ENCODE measurements at places on chromosomes 7 and 10.

- DNase-seq, result no peak
These were observed 20.0 kb downstream of the SEPTIN7 start for GRCh38 chr7:35820858-35821257.

GRCh38 chr10:119491966-119492757 is 50.4 kb downstream of the RGS10 start:
- no peak for DNase-seq

DNA sequence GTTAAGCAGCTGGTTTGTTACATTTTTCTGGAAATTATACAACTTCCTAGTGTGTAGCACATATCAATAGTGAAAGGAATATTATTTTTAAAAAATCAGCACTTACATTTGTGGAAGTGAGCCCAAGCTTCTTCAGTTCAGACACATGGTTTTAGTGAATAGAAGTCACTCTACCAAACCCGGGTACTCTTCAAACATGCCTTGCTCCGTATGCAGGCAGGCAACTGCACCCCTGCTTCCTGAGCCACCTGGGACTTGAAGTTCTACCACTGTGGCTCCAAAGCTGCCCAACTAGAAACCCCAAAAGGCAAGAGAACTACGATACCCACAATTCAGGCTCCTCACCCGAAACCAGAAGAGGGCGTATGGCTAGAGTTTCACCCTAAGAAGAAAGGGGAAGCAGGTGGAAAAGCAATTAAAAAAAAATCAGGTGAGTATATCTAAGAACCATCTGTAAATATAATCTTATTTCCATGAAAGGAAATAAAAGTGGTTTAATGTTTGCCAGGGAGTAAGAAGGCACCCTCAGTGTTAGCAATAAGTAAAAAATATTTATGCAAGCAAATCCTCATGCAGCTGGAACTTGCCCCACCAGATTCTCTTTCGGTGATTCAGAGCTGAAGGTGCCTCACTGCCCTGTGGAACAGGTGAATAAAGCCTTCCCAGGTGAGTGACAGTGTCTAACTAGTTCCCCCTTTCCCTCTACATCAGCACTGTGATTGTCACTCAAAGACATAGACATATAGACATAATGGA is at the start of gene MACC1:
MACC1 (minus strand) TSS at position 192 of the 756 bp plus-strand sequence. CDS start 55,522 bp downstream, outside the sequence.
- DNase-seq, result no peak

GRCh38 chr7:137626469-137627067 is 220.2 kb downstream of the DGKI start:
- no peak for DNase-seq

- DNase-seq, result no peak
These were observed 52.3 kb downstream of the FOXP2 start for GRCh38 chr7:114466917-114467316.

DNA sequence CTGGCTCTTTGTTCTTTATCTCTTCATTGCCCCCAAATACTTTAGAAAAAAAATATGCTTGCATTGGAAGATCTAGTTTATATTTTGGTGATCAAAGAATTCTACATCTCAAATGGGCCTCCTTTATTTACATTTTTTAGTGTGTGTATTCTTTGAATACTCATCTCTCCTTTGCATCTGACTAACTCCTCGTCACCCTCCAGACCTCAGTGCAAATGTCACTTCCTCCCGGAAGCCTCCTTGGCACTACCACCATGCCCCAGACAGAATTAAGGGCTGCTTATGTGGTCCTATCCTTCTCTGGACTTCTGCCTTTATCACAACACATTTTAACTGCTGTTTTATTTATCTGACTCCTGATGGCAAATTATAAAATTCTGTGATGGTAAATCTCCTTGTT is 52.0 kb upstream of the PPP1R3C start:
- DNase-seq, result no peak

DNA sequence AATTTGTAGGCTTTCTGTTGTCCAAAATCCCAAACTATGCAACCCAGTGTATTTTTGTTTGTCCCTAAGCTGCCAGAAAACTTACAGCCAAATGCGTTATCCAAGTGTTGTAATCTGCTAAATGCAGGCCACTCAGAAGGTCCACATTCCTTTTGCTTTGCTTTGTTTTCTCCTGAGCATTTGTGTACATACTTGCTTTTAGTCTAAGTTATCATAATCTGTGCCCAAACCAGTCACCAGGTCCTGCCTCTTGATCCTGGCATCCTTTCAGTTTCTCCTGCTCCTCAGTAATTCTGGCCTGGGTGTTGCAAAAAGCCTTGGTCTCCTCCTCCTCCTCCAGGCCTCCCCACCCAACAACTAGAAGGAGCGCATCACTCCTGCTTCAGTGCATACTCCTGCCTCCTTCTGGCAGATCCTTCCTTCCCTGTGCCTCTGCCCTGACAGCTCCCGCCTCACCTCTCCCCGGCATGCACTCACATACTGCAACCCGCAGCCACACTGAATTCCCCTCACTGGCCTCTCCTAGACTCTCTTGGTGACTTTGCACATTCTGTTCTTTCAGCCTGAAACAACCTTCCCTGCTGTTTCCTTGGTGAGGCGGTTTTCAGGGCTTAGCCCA is 2.3 kb downstream of the DENND2A start:
- no peak for DNase-seq

DNA sequence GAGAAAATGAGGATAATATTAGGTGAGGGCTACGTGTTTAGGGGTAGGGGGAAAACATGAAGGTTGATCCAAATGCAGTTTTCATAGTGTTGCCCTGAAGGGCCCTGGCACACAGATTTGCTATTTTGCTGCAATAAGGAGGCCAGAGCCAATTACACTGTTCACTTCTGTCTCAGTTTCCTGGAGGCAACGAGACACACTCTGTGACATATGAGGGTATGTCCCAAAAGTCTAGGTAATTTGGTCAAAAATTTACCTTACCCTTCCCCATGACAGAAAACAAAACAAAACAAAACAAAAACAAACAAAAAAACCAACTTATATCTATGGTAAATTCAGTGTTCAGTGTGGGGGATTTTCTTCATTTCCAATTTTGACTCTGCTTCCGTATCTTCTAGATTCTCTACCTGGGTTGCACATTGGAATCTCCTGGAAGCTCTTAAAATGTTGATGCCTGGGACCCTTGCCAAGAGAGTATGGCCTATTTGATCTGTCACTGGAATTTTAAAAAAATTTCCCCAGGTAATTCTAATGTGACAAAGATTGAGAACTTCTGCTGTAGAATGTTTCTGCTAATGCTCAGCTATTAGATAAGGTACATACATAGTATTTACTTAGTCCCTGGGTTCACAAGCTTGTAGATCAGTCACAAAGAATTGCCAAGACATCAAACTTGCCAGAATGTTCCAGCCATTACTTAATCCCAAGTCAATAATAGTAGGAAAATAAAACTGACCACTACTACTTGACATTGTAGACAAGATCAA is 139.5 kb downstream of the SEMA3E start:
- DNase-seq, result no peak

GRCh38 chr7:152883858-152884257 is 124.3 kb downstream of the ACTR3B start:
- DNase-seq, result no peak
